ENCODE measurements at places on chromosomes 2 and 18. TPM values are rescaled to one million over a fixed set of nuclear protein-coding genes. Genes with fewer than 3 reads are reported as not detected.

Gene FKBP1B
- 9.5 TPM for total RNA-seq

- DNase-seq: no peak
Observed at GRCh38 chr2:141109633-141110032, 1021.2 kb downstream of the LRP1B start.

DNA sequence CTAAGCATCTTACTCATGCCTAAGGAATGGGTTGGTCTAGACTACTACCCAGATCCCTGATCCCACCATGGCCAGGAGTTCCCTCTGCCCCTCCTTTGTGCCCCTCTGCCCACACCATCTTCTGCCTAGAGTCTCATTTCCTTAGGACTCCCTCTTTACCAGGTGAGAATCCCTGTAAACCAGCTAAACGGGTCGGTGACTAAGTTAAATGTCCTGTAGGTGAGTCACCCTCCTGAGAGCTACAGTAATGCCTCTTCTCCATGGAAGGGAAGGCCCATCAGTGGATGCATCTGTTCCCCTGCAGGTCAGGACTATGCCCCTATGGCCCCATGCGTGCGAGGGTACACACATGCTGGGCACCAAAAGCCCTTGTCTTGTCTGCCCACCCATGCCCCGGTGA, 25.4 kb downstream of the PTGR3 start:
- DNase-seq: no peak

GRCh38 chr2:73982140-73982617, 2.5 kb upstream of the TET3 start:
- no peak for DNase-seq

DNA sequence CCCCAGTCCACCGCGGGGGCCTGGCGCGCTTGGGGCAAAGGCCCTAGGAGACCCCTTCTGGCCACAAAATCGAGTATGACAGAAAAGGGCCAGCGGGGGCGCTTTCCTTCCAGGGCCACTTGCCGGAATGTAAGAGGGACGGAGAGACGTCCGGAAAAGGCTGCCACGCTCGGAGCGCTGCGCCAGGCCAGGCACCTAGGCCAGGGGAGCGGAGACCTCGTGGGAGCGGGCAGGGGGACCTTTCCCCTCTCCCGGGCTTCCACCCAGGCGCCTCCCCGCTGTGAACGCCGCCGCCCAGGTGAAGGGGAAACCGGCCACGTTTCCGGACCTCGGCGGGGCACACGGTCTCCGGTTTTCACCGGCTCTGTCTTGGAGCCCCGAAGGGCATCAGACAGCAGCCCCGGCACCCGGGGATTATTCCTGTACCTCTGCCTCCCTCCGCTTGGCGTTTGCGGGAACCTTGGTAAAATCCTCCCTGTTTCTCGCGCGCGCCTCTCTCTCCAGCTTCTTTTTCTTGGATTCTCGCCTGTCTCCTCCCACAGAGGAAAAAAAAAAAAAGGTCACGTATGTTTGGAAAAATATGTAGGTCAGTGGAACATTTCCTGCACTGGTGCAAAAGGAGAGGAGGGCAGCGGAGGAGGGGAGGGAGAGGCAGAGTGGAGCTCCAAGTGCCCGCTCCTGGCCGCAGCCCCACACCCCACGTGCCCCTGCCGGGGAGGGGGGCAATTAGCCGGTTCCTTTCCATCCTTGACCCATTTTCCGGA, 1.2 kb upstream of the NPAS2 start:
- no peak for DNase-seq

GRCh38 chr2:1418566-1418965, 5.3 kb downstream of the TPO start:
- no peak for DNase-seq

Data from esophagus squamous epithelium (tissue), 5 donors.